ENCODE measurements at places on chromosomes 2 and 18.

DNA sequence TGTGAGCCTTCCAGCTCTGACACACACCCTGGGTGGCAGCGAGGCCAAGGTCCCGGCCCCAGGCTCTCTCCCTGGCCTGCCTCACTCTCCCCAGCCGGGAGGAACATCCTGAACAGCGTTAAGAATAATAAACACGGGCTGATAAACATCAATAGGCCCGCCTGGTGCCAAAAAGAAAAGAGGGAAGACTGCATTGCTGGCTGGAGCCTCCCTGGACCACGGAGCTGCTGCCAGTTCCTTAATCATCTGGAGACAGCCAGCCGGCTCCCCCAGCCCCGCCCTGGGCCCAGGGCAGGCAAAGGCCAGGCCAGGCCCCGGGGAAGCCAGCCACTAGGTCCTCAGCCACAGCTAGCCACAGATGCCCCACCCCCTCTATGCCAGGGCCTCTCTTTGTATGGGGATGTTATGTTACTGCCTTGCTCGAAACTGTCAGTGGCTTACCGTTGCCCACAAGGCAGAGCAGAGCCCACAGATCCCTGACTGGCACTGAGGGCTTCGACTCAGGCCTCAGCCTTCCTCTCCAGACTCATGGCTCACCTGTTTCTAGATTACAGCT, 293.7 kb downstream of the DYSF start:
- peak; percentile 42 for DNase-seq

DNA sequence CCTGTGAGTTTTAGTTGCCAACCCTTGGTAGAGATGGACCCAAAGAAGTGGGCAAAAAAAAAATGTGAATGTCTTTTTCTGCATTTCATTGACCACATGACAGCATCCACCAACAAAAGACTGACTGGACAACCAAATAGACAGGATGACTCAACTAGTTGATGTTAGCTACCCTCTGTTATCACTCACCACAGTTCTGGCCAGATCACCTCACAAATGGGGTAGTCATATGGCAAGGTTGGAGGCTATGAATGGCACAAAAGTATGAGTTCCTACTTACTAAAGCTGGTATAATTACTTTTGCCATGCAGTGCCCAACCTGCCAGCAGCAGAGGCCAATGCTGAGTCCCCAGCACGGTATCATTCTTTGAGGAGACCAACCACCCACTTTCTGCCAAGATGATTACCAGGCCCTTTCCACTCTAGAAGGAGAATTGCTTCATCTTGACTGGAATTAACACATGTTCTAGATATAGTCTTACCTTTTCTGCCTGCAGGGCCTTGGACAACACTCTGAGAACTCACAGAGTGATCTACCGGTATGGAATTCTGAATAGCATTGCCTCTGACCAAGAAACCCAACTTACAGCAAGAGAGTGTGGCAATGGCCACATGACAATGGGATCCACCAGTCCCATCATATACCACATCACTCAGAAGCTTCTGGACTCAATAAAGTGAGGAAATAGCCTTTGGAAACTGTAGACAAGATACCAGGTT, 20.1 kb upstream of the TCF7L1 start:
- peak; percentile 55 for DNase-seq

DNA sequence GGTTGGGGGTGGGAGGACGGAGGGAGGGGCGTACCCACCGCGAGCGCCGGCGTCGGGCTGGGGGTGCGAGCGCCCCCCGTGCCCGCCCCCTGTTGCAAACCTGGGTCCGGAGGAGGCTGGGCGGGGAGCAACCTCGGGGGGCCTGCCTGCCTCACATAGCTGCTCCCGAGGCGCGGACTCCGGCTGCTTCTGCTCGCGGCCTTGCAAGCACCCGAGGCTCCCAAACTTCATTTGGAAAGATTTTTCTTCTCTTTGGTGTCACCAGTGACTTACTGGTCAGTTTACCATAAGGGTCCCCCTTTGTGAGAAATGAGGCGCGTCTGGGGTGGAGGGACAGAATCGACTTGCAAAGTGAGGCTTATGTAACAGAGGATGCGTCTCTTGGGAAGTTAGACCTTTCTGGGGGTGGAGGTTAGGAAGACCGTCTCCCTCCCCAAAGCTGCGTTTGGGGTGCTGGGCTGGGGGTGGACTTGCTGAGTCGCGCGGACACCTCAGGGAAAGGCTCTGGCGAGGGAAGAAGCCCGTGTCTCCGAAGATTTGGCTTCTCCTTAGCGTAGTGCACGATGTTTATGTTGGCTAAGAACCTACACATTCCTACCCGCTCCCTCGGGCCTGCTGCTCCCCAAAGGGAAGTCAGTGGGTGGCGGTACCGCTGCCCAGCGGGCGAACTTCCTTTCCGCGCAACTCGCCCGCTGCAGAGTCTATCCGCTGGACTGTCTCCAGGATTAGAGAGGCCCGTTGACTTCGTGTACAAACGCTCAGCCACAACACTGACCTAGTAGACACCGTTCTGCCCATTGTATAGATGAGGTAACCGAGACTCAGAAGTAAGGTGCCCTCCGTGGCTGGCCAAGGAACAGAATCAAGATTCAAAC, 559 bp downstream of the TMEM37 start:
- peak; percentile 17 for DNase-seq

DNA sequence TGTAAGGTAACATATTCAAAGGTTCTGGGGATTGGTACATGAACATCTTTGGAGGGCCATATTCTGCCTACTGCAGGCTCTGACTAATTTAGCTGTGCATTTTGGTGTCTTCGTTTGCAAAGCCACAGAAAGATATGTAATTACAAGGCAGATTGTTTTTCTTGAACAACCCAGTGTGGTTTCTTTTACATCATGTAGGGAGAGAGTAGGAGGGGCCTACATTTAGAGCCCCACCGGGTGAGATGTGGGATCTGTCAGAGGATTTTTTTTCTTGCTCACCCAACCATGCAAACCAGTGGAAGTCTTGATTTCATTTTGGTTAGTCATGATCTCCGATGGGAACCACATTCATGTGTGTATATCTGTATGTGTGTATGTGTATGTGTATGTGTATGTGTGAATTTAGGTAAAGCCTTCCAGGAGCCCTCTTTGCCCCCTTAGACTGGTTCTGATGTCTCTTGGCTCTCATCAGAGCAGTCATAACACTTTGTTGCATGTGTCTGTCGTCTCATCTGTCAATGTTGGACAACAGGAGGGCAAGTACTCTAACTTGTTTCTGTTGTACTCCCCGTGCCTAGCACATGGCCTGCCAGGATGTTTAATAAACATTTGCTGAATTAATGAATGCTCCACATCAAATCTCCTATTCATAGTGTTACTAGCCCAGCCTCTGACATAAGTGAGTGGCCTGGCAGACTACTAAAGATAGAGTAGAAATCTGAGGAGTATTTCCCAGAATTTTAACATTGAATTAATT, 239.9 kb downstream of the MTX2 start:
- DNase-seq, result no peak

DNA sequence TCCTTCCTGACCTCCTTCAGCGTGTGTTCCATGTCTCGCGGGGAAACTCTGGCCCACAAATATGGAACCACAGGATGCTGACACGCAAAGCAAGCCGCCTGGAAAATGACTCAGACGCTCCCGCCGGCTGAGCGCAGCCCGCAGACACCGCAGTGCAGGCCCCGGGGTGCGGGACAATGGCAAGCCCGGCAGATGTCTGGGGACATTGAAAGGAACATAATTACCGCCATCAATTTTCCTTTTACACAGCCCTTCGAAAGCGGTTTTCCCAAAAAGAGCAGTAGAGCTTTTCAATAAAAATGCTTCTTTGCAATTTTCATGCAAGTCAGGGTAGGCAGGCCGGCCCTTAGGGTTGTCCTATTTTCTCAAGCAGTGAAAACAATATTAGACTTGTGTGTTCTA, 159.2 kb upstream of the SH3BP4 start:
- DNase-seq, result peak; percentile 17

- DNase-seq, result no peak
Measured at GRCh38 chr18:41543815-41544214, 411.2 kb upstream of the PIK3C3 start.

DNA sequence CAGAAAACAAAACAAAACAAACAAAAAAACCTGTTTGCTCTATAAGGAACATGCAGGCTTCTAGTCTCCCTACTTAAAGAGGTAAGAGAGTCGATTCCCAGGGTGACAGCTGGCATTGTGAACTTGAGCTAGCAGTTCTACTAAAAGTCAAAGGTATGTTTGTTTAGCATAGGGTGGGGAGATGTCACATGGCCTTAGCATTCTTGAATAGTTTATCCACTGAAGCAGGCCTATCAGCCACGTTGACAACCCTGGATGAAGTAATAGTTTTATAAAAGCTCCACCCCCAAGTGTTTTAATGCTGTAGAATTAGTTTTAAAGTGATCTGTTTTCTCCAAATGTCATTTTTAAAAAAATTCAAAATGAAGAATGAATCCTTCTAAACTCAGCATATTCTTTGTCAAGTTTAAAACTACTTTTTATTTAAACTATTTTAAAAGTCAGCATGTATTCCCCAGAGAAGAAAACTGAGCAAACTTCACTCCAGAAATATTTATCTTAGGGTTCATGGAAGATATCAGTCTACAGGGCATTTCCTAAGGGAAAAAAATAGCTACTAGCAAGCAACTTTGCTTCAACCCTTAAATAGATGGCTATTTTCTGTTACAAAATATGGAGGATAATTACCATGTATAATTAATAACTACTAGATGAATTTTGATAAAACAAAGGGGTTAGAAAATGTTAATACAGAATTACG, 1.7 kb downstream of the MYOM1 start:
- DNase-seq, result no peak

- DNase-seq, result peak; percentile 60
Measured at GRCh38 chr2:119517433-119517832, 6.8 kb downstream of the SCTR start.

- DNase-seq, result peak; percentile 63
Measured at GRCh38 chr2:72293620-72294019, 146.0 kb upstream of the CYP26B1 start.

All from ELR (cell line).